ENCODE measurements at places on chromosomes 6 and 20.
A peak's percentile ranks its signal among the peaks of the same experiment; 100 is the strongest.

- peak; percentile 79 for DNase-seq
These were observed 34.1 kb downstream of the TNXB start for GRCh38 chr6:32074996-32075532.

GRCh38 chr6:117711369-117711768, 36.1 kb downstream of the NUS1 start:
- no peak for DNase-seq

DNA sequence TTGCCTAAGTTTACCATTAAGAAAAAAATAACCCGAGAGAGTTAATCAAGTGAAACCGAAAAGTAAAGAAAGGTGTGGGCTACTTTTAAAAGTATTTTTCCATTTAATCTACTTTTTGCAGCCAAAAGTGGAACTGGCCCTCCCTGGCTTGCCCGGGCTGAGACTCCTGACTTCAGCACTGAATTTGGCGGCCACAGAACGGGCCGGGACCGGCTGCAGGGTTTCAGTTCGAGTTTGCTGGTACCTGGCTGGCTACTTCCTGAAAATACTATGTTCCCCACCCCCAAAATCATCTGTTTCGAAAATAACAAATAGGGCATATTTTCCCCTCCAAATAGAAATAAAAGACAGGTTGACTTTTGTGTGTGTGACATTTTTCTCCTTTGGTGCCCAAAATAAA, 173.4 kb upstream of the EXOC2 start:
- no peak for DNase-seq

- no peak for DNase-seq
These were observed 274.2 kb downstream of the CDKAL1 start for GRCh38 chr6:20808439-20808838.

GRCh38 chr6:107600936-107601335, 111.0 kb downstream of the SOBP start:
- DNase-seq: peak; percentile 94

DNA sequence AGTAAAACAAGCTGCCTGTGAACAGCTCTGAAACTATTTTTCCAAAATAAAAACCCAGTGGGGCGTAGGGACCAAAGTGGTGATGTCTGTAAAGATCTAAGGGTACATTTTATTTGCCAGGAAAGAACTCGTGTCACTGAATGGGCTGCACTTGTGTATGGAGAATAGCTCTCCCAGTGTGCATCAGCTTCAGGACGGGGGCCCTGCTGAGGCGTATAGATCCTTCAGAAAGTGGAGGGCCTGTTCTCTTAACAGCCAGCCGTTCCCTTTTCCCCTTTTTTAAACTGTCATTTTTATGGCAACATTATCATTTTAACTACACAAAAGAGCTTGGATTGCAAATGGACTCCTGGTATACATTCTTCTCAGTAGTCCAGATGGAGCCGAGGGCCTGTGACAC, 137.3 kb downstream of the TMEM242 start:
- no peak for DNase-seq

- no peak for DNase-seq
These were observed 66.2 kb upstream of the RALGAPA2 start for GRCh38 chr20:20778676-20779075.

GRCh38 chr6:163183806-163184205, 230.7 kb upstream of the QKI start:
- DNase-seq: peak; percentile 57

- peak; percentile 48 for DNase-seq
These were observed 195.0 kb upstream of the CEP162 start for GRCh38 chr6:84422380-84422968.

- DNase-seq: no peak
These were observed 152.7 kb downstream of the VEGFA start for GRCh38 chr6:43922426-43923375.
